ENCODE measurements at places on chromosomes 6 and 20.

GRCh38 chr6:7451326-7451725, 61.7 kb downstream of the RIOK1 start:
- DNase-seq, result no peak

DNA sequence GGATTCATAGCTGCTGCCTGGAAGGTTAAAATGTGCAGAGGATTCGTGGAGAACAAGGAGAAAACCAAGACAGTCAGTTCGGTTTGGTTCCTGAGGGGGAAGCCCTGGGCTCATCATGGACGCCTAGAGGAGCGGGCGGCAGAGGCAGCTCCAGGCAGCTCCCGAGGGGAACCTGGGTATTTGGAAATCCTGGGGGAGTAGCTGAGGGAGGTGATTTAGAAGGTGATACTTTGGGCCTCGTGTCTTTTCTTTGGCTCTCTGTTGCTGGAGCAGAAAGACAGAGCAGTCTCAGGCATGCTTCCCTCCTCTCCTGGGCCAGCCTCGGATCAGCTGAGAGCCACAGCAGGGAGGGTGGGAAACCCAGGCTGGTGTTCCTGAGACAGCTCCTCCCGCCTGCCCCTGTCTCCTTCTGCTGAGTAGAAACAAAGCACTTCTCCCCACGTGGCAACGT, 139.5 kb downstream of the DLL1 start:
- DNase-seq, result no peak

DNA sequence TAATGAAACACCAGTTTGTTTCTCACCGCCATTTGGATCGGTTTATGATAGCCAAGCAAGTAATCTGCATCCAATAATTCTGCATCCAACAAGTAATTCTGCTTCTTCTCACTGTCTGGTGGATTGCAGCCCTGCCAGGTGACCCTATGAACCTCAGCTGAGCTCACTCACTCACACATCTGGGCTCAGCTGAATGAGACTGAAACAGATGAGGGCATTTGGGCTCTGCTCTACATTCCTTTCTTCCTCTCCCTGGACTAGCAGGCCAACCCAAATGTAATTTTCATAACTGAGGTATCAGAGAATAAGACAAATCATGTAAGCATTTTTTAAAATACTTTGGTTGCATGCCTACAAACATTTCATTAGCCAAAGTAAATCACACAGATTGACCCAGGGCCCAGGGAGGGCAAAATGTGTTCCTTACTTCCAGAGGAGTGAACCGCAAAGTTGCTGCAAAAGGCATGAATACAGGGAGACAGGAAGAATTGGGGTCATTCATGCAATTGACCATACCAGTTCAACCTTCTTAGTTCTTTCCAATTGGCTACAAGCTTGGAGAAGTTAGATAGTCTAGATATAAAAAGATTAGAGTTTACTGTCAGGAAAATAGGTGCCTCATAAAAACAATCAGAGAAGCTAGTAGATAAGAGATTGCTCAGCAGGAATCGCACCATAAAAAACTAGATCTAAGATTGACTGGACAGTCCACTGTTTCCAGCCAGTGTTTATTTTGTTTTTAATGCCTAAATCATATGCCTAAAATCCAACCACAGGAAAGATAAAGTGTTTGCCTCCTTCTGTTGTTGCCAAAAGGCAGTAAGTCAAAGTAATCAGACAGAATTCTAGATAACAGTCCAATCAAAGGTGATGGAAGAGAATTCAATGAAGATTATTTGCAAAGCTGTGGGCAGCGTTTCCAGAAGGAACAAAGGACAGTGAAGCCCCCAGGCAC, 43.7 kb downstream of the CBLN4 start:
- DNase-seq, result no peak

GRCh38 chr6:91860541-91861335, 1273.9 kb upstream of the MAP3K7 start:
- DNase-seq, result no peak

DNA sequence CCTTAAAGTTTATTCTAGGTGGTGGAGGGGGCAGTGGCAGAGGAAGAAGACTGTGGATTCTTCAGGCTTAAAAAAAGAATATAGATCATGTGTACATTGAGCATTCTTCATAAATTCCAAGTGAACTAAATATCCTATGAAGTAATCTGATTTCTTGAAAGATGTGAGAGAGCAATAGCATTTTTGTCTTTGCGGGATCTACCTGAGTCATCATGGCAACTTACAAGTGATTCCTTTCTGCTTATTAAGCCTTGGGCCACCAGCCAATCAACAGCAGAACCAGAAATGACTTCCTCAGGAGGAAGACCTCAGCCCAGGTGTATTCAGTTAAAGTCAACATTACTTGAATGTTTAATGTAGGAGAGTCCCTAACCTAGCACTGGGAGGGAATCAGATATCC, 756.9 kb downstream of the TFAP2A start:
- no peak for DNase-seq

DNA sequence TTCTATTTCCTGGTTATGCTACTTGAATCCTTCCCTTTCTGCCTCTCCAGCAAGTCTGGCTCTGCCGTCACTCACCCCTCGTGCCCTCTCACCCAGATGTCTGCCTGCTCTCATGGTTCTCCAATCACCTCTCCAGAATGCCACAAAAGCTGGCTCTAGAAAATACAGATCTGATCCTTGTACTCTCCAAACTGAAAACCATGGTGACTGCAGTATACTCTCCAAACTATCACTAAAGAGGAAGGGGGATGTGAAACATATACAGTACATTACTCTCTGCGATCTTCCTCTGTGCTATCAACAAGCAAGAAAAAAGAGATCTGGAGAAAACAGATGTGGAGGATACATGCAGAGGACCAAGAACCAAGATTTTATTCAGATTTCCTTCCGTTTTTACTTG, 91.1 kb downstream of the ATXN1 start:
- no peak for DNase-seq

DNA sequence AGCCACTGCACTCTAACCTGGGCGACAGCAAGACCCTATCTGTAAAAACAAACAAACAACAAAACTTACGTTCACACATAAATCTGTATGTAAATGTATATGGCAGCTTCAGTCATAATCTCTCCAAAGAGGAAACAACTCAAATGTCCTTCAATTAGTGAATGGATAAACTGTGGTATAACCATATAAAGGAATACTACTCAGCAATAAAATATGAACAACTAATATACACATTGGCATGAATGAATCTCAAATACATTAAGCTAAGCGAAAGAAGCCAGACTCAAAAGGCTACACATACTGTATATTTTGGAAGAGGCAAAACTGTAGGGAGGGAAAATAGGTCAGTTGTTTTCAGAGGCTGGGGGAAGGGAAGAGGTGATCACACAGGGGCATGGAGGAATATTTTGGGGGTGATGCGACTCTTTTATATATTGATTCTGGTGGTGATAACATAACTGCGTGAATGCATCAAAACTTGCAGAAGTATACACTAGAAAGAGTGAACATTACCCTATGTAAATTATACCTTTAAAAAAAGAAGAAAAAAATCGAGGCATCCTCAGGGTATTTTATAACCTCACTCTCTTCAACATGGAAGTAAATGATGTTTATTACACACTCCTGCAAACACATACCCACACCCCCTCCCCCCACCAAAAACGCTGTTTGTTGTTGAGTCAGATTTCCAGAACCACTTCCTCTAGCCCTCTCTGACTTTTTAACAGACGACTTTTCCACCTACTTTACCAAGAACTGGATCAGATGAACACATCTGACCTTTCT, 115.2 kb upstream of the RNF24 start:
- no peak for DNase-seq

GRCh38 chr6:119426619-119427018, 77.1 kb upstream of the MAN1A1 start:
- DNase-seq, result no peak

DNA sequence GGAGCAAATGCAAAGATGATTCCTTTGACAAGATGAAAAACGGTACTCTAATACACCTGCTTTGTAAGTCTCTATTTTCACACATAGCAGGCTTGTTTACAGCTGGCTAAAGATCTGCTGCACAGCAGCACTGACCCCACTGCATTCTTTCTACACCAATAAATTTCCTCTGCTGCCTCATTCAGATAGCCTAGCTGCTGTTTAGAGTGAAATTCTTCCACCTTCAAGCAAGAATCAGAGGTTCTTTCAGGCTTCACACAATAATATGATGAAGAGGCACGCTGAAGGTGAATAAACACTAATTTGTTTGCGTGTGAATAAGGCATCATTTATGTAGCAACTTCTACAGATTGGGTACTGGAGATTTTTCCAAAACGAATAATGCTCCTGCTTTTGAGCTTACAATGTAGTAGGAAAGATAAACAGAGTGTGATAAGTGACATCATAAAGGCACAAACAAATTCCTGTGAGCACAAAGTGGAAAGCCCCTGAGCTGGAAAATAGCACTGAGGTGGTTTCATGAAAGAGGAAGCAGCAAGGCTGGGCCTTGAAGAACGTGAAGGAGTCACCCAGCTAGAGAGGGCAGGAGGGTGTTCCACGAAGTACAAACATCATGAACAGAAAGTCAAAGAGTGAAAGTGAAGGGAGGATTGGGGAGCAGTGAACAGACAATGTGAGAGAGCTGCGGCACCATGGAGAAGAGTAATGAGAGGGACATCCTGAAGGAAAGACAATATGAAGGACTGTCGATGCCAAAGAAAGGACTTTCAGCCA, 543.4 kb downstream of the CD83 start:
- no peak for DNase-seq

DNA sequence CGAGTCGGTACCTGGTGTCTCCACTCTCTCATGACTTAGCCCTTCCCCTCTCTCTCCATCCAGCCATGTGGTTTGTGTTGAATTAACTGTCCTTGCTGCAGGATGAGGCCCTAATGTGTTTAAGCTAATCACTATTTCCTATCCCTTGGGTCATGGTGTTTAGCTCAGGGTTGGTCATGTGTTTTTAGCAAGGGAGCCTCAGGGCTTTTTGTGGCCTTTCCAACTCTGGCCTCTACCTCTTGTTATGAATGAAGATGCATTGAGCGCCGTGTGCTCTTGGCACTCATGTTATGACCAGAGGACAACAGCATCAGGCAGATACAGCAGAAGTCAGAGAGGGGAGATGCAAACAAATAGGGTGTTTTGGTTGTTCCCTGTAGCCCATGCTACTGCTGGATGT, 674.2 kb upstream of the FLRT3 start:
- DNase-seq, result no peak

DNA sequence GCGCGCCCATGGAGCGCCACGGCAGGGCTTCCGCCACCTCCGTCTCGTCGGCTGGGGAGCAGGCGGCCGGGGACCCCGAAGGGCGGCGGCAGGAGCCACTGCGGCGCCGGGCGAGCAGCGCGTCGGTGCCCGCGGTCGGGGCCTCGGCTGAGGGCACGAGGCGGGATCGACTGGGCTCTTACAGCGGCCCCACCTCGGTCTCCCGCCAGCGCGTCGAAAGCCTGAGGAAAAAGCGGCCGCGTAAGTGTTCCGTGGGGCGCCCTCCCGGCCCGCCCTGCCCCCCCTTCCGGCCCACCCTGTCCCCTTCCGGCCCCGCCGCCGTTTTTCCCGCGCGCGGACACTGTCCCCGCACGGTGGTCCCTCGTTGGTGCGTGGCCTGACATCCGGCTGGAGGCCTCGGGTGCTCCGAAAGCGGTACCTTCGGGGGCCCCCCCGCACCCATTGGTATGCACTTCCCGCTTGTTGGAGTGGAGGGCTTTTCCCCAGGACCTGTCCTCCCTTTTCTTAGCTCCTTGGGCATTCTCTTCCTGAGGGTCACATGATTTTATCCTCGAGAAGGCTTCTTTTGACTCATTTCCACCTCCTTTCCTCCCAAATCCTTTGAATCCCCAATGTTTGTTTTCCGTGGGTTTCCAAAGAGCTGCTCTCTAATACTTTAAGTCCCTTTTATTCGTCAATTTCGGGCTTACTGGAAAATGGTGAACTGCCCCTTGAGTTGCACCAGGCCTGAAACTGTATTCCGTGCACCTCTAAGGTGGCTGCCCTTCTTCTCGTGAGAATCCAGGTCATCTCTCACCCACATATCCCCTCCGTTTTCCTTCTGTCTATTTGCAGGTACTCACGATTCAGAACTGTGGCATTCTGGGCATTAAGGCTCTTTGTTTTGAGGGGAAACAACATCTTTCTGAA, 556 bp downstream of the PANK2 start:
- no peak for DNase-seq

Measured in type B pancreatic cell (in vitro differentiated cells).